ENCODE measurements at places on chromosomes 4 and X.
A peak's percentile ranks its signal among the peaks of the same experiment; 100 is the strongest.

GRCh38 chr4:121155893-121156292 is 8.2 kb downstream of the TNIP3 start:
- DNase-seq, result no peak

DNA sequence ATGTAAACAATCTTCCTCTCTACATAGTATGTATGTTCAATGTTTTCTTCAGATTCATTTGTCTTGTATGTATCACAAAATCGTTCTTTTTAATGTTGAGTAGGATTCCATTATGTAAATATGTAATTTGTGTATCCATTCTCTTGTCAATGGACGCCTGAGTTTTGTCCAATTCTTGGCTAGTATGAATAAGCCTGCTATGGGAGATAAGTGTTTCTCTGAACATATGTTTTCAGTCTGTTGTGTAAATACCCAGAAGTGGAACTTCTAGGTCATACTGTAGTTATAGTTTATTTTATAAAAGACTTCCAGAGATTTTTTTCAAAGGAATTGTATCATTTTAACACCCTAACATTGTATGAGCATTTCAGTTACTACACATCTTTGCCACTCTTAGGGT is 2.8 kb downstream of the SMIM31 start:
- no peak for DNase-seq

DNA sequence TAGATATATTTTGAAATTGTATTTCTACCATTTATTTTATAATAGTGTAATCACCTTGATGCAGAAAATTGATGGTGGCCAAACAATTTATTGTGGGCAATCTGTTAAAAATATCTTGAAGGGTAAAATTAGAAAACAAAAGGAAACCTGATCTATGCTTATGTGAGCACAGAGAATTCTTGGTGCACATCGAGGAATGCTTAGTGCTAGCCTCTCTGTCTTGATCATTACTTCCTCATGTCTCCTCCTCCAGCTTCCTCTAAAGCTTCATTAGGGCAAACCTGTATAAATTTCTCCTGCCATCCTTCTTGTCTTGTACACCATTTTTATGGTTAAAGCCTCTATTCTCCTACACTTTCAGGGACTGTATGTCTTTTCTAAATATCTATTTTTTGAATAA is 725.8 kb downstream of the RAPGEF2 start:
- DNase-seq, result no peak

- DNase-seq, result no peak
These were observed 170.4 kb upstream of the BCOR start for GRCh38 chrX:40268188-40268520.

DNA sequence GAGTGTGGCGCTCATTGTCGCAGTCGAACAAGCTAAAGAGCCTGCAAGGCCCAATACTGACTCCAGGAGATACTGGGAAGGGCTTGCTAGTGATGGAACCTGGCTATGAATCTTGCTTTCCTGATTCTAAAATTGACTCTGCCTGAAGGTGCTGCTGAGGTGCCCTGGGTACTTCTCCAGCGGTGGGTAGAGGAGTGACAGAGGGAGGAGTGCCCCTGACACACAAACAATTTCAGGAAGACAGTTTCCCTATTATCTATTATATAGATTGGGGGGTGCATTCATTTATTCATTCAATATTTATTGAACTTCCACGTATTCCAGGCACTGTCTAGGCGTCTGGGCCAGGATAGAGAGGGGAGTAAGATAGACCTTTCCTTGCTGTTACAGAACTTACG is 339.2 kb upstream of the GATB start:
- no peak for DNase-seq

DNA sequence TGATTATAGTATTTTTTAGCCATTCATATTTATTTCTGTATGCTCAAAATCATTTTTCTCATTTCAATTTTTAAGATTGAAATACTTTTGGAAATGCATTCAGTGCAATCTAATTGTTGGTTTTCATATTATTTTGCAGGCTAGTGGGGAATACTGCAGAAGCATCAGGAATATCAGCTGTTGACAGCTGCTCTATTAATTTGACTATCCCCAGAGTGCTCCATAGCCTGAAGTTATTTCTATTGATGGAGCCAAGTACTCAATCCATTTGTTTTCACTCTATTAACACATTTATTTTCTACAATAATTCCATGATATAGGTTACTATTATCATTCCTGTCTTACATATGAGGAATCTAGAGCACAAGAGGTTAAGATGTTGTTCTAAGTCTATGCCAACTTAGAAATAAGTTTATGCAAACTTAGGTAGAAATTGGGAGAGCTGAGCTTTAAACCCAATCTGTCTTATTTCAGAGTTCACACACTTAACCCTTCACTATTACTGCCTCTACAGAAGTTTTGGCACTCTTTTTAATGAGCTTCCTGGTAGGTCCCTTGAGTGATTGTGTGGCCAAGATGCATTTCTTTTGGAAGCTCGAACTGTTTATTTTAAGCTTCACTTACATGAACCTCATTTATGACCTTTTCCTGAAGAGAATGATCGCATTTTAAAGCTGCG is 65.6 kb upstream of the PCDH18 start:
- no peak for DNase-seq

GRCh38 chrX:148588649-148589310 is 88.4 kb downstream of the AFF2 start:
- no peak for DNase-seq

- DNase-seq, result no peak
These were observed 175.8 kb downstream of the RASL11B start for GRCh38 chr4:53037892-53038291.

GRCh38 chrX:9148615-9149399 is 114.9 kb upstream of the FAM9B start:
- DNase-seq, result no peak

DNA sequence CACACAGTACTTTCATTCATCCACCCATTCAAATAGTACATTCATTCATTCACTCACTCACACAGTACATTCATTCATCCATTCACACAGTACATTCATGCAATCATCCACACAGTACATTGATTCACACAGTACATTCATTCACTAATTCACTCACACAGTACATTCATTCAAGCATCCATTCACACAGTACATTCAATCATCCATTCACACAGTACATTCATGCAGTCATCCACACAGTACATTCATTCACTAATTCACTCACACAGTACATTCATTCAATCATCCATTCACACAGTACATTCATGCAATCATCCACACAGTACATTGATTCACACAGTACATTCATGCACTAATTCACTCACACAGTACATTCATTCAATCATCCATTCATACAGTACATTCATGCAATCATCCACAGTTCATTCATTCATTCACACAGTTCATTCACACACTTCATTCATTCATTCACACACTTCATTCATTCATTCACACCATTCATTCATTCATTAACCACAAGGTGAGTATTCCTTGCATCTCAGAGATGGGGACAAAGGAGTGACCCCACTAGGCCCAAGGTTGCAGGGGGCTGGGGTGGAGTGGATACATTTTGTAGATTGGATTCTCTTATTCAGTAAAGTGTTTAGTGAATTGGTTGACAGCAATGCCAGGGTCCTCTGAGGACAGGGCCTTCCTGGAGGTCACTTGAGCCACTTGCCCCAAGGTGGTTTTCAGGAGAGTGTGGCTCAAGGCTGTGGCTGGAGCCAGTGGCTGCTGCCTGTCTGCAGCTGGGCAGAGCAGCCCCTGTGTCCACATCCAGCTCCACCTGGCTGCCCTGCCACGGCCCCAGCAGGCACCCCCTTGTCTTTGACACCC is 4.3 kb upstream of the SPON2 start:
- no peak for DNase-seq

- no peak for DNase-seq
These were observed 128.9 kb downstream of the TBL1X start for GRCh38 chrX:9593756-9594155.

DNA sequence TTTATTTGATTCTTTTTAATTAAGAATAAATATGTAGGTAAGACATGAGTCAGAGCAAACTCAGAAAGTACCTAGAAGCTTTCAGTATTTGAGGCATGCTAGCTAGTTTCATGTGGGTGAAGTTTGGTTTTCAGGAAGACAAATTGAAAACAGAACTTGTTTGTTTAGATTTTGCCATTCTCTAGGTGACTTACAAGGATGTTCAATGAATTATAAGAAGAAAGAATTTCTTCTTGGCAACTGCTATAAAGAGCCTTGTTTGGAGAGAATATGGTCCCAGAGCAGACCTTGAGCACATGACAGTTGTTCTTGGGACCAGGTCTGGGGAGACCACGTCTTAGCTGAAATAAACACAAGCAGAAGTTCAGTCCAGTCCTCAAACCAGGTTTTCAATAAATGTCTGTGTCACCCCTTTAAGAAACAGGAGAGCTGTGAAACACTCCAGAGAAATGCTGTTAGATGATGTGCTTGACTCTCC is 38.0 kb upstream of the IL21 start:
- DNase-seq, result no peak

DNA sequence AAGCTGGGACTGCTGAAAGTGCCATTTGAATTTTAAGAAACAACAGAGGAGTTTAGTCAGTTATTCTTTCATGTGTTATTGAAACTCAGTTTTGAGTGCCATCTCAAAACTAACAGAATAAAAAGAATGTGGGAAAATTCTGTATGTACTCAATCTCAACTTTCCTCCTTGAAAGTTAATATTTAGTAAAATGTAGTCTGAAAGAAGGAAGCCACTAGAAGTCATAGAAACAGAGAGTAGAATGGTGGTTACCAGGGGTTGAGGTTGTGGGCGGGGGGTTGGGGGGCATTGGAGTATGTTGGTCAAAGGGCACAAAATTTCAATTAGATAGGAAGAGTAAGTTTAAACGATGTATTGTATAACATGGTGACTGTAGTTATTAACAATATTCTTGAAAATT is 628.3 kb upstream of the MAGEB2 start:
- DNase-seq, result no peak

- DNase-seq, result no peak
These were observed 160.2 kb downstream of the NHS start for GRCh38 chrX:17535229-17535628.

DNA sequence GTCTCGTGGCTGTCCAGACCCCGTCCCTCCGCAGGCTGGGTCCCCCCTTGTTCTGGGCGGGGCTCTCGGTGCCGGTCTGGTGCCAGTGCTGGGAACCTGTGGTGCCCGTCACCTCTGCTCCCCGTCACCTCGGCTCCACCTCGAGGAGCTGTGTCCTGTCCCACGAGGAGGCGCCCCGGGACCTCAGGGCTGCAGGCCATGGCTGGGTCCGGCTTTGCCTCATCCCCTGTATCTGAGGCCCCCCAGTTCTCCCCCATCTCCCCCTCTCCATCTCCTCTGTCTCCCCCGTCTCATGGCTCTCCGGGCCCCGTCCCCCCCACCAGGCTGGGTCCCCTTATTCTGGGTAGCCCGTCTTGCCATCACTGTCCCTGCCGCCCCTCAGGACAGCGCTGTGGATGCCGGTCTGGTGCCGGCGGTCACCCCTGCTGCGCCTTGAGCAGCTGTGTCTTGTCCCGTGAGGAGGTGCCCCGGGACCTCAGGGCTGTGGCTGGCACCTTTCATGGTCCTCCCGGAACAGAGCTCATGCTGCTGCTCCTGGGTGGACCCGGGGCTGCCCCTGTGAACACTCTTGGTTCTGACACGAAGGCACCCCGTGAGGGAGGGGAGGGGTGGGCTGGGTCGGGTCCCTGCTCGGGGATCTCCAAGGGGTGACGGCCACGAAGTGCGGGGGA is 13.4 kb upstream of the GTPBP6 start:
- no peak for DNase-seq

- DNase-seq, result peak; percentile 3
These were observed 8.7 kb downstream of the RIPPLY1 start for GRCh38 chrX:106894392-106894909.

GRCh38 chr4:120897981-120898719 is 24.4 kb downstream of the PRDM5 start:
- no peak for DNase-seq

GRCh38 chr4:105666693-105667092 is 41.8 kb downstream of the INTS12 start:
- DNase-seq, result no peak

DNA sequence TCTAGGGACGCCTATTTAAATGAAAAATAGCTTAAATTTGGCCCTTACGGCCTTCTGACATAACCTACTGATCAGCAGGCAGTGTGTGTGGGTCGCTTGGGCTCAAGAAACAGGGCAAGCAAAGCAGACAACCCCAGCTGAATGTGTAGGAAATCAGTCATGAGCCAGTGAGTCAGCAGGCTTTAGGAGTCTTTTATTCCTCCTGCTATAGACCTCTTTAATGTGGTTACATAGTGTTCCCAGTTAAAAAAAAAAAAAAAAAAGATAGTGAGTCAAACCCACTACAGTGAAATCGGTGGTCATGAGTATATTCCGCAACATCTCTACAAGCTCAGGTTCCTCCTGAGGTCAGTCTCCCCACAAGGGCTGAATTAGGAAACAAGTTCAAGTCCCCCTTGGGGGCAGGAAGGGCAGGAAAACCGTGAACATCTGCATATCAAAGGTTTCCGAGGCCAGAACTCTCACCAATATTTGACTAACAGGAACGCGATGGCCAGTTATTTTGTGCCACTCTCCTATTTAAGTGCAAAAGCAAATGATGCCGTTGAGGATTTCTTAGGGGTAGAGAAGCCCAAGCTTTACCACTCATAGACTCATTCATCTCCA is 32.7 kb downstream of the ACSL1 start:
- DNase-seq, result peak; percentile 40

DNA sequence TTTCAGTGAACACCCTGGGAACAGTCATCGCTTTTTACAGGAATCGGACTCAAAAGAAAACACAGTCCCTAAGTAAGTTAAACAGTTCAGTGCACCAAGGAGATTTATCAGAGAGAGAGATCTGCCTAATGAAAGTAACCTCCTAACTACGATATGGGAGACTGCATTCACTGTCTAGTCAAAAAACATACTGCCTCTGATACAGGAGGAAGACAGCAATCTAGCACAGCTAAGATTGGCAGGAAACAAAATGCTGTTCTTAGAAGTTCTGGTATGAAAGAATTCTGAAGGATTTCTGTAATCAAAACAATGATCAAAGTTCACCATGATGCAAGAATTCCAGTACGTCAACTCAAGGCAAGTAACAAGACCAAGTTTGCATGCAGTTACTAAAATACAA is 92.8 kb downstream of the MAML3 start:
- no peak for DNase-seq

- no peak for DNase-seq
These were observed 13.3 kb downstream of the SRP72 start for GRCh38 chr4:56480691-56481090.

- DNase-seq, result no peak
These were observed 10.1 kb upstream of the NKX1-1 start for GRCh38 chr4:1416051-1416947.

- DNase-seq, result no peak
These were observed 27.5 kb downstream of the LIAS start for GRCh38 chr4:39486221-39486804.

DNA sequence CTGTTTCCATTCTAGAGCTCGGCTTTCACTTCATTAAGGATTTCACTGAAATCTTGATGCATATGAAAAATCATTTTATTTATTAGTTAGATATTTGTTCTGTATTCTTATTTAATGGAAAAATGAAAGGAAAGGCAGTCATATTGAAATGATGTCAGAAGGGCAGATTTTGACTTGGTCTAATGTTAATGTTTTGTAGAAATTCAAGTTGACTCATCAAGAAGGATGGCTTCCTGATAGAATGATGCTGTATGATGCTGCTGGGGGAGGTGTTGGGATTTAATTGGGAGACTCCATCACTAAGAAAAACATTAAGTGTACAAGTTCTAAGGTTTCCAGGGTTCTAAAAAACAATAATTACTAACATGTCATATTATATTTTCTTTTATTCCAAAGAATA is 204.8 kb downstream of the PDGFC start:
- no peak for DNase-seq

GRCh38 chr4:138298866-138299265 is 56.7 kb upstream of the SLC7A11 start:
- DNase-seq, result no peak

- no peak for DNase-seq
These were observed 53.4 kb downstream of the CASP6 start for GRCh38 chr4:109649872-109650271.

- DNase-seq, result no peak
These were observed 14.3 kb downstream of the CBR4 start for GRCh38 chr4:168995537-168996295.
